ENCODE measurements at places on chromosomes 4 and X.

GRCh38 chr4:82050796-82051195 is 323.0 kb downstream of the HNRNPD start:
- DNase-seq, result no peak

GRCh38 chr4:128282516-128282915 is 5.1 kb downstream of the PGRMC2 start:
- no peak for DNase-seq

DNA sequence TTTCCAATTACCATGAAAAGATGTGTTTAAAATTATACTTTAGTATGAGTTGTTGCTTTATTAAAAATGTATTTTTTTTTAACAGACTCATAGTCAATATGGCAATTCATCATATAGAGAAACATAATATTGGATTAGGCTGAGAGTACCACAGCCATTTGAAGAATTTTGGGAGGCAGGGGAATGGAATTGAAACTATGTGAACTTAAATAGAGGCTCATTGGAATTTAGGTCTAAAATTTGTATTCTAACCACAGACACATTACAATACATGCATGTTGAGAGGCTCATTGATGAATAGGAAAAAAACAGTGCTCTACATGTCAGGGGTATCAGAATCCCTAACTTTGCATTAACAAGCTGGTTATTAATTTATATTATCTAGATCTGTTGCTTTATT is 269.6 kb downstream of the DKK2 start:
- DNase-seq, result peak; percentile 1

DNA sequence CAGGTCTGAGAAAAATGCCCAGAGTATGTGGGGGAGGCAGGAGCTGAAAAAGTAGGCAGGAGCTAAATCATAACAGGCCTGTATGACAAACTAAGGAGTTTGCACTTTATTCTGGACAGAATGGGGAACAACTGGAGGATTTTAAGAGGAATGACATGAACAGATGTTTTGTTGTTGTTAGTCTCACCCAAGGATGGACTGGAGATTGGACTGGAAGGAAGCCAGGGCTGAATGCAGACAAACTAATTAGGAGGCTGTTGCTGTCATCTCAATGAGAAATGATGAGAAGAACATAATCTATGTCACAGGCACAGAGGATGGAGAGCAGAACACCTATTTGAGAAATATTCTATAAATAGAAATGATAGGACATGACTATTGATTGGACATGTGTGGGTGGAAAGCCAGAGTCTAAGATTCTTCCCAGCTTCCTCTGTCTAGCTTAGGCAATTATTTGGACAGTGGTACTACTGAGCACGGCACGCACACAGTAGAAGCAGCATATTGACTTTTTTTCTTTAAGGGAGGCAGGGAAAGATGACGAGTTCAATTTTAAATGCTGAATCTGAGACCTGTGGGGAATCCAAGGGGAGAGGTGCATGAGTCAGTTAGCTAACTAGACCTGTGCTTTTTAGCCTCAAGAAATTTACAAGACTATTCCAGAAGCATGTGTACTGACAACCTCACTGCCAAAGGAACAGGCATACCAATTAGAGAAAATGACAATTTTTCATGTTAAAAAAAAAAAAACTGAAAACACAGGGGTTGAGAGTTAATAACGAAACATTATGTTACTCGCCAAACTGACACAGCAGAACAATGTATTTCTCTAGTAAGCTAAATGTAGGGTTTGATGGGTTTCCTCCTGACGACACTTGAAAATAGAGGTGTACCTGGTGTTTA is 963 bp upstream of the USO1 start:
- peak; percentile 92 for DNase-seq

- no peak for DNase-seq
Observed at GRCh38 chr4:145490361-145490760, 8.7 kb downstream of the SMAD1 start.

GRCh38 chr4:25844961-25845712 is 17.7 kb downstream of the SEL1L3 start:
- no peak for DNase-seq

GRCh38 chr4:14994242-14994641 is 8.0 kb upstream of the CPEB2 start:
- DNase-seq, result no peak

DNA sequence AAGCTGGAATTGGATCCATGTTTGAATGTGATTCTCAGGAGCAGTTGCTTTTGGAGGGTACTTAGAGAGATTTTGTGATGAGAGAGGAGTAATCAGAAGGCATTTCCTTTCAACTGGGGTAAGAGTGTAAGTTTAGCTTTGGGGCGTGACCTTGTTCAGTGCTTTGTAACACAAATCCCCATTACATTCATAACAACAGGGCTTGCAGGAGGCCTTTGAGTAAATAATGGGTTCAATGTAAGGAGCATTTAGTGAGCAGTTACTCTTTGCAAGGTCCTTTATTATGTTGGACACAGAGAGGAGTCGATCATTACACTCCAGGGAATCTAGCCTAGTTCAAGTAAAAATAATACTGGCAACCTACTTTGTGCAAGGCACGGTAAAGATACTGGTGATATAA is 74.0 kb upstream of the AFF2 start:
- DNase-seq, result no peak

DNA sequence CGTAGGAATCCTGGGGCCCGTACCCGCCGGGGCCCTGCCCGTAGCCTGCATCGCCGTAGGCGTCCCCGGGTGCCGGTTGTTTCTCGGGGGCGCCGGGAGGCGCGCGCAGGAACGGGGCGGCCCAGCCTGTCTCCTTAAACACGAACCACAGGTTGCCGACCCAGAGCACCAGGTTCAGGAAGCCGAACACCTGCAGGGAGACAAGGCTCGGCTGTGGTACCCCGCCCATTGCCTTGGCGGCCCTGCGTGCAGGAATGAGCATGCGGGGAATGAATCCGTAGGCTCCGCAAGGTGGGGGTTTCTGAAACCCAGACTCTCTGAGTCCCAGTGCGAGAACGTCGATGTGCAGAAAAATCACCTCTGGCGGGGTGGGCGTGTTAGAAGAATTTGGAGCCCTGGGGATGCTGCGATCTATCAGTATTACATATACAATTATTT is 5.4 kb upstream of the PRICKLE3 start:
- DNase-seq, result no peak

GRCh38 chrX:73913580-73913979 is 350.6 kb downstream of the CHIC1 start:
- DNase-seq, result peak; percentile 78

DNA sequence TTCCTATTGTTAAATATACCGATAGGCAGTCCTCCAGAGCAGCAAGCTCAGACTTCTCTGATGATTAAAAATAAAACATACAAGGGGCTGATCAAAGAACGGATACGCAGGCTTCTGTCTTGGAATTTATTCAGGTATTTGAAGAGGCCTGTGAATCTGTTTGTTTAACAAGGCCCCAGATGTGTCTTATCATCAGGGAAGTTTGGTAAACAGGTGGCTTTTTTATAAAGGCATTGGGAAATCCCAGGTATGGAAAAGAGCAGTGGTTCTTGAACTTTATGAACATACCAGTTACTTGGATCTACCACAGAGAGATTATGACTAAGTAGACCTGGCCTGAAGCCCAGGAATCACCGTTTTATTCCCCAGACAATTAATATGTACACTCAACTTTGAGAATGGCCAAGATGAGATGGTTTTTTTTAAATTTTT is 47.9 kb downstream of the SOWAHB start:
- DNase-seq, result peak; percentile 82

DNA sequence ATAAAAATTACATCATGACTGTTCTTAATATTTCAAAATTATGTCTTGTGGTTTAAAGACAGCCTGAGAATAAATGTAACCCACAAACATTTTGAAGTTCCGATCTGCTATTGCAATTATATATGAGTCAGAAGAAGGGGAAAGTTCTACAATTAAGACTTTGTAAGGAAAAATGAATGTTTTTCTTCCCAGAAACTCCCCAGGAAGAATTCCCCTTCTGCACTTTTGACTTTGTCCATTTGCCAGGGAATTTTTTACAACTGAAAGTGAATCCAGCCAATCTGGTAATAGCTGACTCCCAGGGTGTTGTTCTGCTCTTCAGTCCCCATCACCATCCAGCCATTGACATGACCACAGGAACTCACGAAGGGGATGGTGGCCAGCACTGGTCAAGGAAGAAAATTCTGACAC is 61.6 kb upstream of the NOCT start:
- no peak for DNase-seq

DNA sequence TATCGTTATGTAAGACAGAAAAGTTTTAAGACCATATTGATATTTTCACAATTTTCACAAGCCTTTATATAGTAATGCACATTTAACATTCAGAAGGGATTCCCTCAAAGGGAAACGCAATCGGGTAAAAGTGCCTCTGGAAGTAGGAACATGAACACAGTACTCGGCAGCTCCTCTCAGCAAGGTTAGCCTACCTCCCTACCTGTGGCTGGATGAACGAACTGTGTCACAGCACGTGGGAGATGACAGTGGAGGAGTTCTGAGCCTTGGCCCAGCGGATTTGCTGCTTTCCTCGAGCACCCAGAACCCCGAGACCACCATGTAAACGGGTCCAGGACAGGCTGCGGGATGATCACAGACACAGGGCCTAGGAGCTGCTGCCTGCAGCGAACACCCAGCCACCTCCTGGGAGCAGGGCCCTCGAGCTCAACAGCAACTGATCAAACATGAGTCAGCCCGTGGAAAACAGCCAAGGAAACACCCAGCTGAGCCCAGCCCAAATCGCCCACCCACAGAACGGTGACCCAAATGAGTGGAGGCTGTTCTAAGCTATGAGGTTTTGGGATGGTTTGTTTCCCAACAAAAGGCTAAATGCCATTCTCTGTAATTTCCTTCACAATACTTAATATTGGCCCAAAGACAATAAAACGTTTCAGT is 30.4 kb downstream of the FAT1 start:
- DNase-seq, result peak; percentile 76

DNA sequence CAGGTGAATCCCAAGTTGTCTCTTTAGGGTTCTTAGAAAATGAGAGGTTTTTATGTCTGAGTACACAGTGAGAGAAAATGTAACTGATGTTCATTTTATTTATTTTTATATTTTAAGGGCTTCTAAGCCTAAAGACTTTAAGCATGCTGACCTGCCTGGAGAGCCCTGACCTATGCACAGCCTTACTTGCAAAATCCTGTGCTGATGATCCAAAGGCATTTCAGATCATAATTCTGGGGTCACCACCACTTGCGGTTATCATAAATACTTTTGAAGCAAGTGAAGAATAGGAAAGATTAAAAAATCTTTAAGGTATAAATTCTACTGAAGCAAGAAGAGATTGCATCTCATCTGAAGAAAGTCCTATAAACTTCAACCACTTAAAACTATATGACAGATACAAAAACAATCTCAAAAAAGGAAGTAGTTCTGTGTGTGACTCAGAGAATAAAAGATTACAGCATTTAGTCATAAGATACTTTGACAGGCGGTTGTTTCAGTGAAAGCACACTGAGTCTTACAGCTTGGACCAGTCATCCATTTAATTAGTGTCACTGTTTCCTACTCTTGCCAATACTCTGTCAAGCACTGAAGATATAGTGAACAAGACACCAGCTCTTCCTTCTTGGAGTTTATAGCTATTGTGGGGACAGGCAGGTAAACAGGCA is 245.2 kb upstream of the DIPK2B start:
- no peak for DNase-seq

DNA sequence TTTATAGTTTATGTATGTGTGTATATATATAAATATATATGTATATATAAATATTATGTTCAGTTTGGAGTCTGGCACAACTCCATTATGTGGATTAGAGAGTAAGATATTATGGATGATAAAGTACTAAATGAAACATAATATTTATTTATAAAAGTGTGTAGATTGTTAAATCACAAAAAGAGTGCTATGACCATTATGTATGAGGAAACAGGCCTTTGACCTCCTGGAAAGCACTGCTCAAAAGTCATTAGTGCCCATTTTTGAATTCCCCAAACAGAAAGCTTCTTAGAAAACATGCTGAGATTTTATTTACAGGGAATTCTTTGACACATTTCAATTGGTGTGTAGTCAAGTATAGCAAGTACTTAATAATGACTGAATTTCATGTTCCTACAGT is 391.2 kb downstream of the UNC5C start:
- DNase-seq, result no peak

- no peak for DNase-seq
Observed at GRCh38 chr4:169167957-169168858, 102.5 kb downstream of the SH3RF1 start.

DNA sequence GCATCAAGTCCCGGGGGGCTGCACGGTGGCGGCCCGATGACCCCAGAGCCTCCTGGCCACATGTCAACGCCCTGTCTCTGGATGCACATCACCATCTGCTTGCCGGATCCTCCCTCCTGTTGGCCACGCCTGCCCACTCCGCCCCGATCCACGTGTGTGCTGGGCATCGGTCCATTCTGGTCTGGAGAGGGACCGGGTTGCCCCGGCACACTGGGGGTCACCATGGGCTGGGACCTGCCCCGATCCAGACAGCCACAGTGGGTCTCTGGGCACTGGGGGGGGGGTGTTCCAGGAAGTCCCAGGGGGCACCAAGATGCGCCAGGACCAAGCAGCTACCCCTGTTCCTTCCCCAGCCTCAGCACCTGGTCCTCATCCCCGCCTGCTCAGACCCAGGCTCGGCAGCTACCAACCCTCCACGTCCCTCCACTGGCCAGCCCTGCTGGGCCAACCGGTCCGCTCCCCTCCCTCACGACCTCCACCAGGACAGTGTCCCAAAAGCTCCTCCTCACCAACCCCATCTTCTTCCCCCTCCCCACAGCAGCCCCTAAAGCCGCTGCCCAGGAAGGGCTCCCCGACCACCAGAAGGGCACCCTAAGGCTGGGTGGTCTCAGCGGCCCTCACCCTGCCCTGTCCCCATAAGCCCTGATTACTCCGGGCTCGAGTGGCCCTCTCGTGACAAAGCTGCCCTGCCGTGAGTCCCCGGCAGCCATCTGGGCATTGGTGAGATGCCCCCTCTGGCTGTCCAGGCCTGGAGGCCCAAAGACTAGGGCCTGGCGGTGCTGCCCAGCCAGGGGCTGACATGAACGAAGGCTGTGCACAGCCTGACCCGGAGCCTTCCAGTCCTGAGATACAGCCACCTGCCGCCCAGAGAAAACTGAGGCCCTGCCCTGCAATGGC is 4.6 kb downstream of the CTBP1 start:
- no peak for DNase-seq

- no peak for DNase-seq
Observed at GRCh38 chr4:156800463-156800862, 171.1 kb downstream of the PDGFC start.

DNA sequence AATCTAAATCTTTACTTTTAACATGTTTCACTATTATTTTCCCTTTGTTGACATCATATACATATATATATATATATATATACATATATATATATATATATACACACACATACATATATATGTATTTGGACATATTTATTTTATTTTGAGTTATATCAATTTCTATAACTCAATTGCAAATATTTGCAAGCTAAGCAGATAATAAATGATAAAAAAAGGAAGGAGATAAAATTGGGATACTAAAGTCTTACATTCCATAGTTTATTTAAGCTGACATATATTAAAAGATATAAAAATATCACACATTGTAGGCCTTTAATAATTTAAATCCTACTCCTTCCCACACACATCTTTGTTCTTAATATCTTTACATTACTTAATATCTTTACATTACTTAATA is 372.2 kb downstream of the GRXCR1 start:
- DNase-seq, result no peak
